Cortex of kidney (tissue), 1 donor: ENCODE measurements at places on chromosomes 3 and 15.

- DNase-seq, result no peak
These were observed 36.0 kb downstream of the PSTPIP1 start for GRCh38 chr15:77030928-77031375.

GRCh38 chr3:20137647-20138046, 48.4 kb downstream of the SGO1 start:
- no peak for DNase-seq

- no peak for DNase-seq
These were observed 238.0 kb upstream of the CTNNB1 start for GRCh38 chr3:40961104-40961857.

- DNase-seq, result no peak
These were observed 46.7 kb upstream of the MYZAP start for GRCh38 chr15:57544848-57545480.

- DNase-seq, result no peak
These were observed 179.7 kb upstream of the TOPAZ1 start for GRCh38 chr3:44061961-44062360.

- no peak for DNase-seq
These were observed 26.7 kb downstream of the CEP70 start for GRCh38 chr3:138567403-138567802.

DNA sequence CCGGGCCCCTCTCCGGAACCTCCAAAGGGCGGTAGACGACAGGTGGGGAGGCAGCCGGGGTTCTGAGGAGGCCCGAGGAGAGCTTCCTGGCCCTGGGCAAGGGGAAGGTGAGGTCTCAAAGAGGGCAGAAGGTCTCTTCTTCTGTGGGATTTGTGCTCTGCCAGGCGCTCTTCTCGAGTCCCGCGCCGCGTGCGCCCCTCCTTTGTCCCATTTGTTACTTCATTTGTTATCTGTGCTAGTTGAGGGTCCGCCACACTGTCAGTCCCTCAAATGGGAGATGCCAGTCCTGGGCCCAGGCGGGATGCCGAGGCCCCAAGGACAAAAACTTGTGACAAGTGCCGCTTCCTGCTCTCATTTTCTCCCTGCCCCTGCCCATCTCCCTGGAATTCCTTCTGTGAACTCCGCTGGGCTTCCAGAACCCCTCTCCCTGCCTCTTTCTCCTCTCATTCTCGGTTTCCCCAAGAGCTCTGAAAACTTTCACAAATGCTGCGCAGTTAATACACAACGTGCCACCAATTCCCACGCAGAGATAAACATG, 1.5 kb downstream of the ST8SIA2 start:
- DNase-seq, result no peak

GRCh38 chr15:88681610-88682221, 42.9 kb downstream of the ISG20 start:
- DNase-seq, result no peak

DNA sequence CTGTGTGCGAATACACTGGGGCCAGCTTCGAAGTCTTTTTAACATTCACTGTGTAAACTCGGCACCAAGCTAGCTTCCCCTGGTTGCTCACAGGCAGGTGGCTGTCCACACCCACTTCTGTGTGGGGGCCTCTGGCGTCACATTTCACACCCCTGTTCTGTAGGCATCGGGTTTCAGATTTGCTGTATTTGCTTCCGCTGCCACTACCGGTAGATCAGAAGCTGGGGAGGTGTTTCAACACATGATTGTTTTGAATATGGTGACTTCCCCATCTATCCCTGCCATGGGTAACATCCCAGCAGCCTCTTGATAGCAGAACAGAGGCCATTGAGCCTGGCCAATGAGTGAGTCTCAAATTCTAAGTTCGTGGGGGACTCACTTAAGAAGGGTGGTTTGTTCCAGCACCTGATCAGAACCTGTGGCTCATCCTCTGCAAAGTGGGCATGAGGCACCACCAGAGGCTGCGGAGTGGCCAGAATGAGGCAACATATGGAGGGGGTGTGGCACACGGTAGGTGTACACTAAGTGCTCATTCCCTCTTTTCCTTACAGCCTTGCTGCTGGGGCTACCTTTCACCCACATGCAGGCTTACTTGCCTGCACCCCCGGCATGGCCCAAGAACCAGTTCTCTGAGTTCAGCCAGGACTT, 61.5 kb downstream of the IQSEC1 start:
- DNase-seq, result no peak

DNA sequence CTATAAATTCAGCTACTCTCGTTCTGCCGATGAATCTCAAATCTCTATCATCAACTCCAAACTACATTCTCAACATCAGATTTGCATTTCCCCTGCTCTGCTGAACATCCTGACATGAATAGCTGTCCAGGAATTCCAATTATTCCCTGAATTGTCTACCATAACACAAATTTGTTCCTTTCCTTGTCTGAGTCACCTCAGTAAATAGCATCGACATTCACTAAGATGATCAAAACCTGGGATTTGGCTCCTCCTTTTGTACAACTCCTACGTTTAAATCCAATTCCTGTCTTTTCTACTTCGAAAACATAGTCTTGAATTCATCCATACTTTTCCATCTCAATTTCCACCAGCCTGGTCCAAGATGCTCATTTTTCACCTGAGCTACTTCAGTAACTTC, 107.0 kb downstream of the GREM1 start:
- no peak for DNase-seq

DNA sequence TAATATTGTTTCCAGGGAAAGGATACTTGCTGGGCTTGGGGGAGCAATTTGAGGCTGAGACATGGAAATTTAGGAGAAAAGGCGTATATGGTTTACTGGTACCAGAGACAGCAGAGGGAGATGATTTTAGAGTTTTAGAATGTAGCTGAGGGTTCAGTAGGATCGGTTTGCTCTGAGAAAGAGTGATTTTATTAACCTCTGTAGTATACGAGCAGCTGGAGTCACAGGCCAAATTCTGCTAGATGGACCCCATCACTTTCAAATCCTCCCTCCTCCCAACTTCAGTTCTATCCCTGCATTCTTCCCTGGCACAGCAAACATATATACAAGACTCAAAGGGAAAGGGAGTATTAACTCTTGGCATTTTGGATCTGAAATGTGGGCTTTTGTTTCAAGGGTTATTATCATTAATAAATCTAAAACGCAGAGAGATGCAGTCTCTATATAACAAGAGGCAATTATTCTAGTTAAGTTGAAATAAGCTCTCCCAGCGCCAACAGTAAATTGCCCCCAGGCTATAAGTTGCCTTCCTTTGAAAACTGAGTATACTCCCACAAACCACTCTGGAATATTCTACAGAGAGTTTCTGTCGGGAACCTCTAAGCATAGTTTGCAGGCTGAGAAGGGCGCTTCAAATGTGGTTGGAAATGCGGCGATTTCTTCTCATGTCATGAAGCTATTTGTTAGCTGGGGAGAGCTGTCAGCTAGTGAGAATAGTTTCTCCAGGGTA, 5.4 kb downstream of the CRABP1 start:
- no peak for DNase-seq

GRCh38 chr3:69110941-69111546, 11.4 kb downstream of the LMOD3 start:
- DNase-seq, result no peak

DNA sequence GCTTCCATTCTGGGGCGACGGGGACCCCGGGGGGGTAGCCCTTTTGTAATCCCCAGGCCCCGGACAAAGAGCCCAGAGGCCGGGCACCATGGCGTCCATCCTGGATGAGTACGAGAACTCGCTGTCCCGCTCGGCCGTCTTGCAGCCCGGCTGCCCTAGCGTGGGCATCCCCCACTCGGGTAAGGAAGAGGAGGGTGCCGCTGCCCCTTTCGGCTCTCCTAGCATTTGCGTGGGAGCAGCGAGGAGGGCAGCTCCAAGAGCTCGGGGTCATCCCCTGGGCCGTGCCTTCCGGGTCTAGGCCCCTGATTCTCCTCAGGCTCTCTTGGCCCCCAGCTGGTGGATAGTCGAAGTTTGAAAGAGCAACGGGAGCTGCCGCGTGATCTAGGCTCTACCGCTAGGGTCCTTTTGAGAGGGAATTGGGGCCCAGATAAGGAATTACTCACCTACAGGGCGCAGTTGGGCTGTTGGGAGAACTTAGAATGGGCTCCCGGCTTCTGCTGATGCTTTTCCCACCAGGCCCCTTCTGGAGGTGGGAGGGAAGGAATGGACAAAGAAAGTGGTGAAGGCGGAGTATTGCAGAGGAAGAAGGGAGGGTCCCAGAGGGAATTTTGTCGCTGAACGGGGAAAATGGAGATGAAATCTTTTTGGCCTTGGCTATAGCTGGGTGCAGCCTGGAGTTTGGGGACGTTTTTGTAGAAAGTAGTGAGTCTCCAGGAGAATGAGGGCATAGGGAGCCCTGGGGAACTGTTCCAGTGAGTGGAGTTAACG, 615 bp downstream of the VPS18 start:
- DNase-seq, result no peak

DNA sequence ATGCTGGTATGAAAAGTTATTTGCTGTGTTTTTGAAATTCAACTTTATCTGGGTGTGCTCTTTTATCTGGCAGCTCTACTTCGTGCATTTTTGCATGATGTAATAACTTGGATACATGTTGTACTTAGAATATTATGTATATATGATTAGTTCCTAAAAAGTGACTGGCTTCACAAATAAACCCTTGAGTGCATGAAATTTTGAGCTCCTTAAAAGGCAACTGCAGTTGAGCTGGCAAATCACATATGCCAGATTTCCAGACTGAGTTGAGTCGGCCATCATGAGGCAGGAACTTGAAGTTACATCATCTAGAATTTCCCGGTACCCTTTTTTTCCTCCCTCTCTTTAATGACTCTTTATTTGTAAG, 162.5 kb downstream of the FNDC3B start:
- no peak for DNase-seq

GRCh38 chr15:67836955-67837354, 2.9 kb downstream of the RNU6-1 start:
- no peak for DNase-seq

GRCh38 chr15:74375303-74375693, 7.9 kb upstream of the CYP11A1 start:
- no peak for DNase-seq

DNA sequence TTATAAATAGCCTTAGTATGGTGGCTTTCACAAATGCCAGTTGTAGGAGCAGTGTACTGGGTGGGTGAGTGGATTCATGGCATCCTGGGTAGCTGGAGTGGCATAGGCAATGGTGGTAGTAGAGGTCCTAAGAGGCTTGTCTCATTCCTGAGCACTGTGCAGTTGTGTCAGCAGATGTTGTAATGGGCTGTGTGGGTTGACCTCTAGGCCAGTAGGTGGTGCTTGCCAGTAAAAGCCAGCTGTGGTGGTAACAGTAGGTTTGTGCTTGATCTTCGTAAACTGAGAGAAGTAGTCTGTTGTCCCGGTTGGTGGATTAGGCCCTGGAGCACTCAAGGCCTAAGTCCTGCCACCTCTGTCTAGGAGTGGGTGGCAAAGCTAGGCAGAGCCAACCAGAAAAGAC, 149.7 kb upstream of the SUCLG2 start:
- DNase-seq, result no peak

- no peak for DNase-seq
These were observed 202.8 kb downstream of the TP63 start for GRCh38 chr3:189833996-189834395.
